ENCODE measurements at places on chromosomes 2 and 18. TPM values are rescaled to one million over a fixed set of nuclear protein-coding genes. Genes with fewer than 3 reads are reported as not detected.

The GORASP2 gene
- 82.8 TPM for polyA plus RNA-seq

The SERPINB10 gene
- not detected for polyA plus RNA-seq

The SOCS6 gene
- 18.8 TPM for polyA plus RNA-seq

The OSGEPL1 gene
- polyA plus RNA-seq: 19.8 TPM

The LRP2 gene
- 0.38 TPM for polyA plus RNA-seq

The LRATD1 gene
- 12.4 TPM for polyA plus RNA-seq

The SERPINB7 gene
- 0.29 TPM for polyA plus RNA-seq

The SCYGR4 gene
- not detected for polyA plus RNA-seq

The DGUOK gene
- 42.0 TPM for polyA plus RNA-seq

The EML6 gene
- 18.8 TPM for polyA plus RNA-seq

- DNase-seq: no peak
These were observed 12.3 kb downstream of the LIMS2 start for GRCh38 chr2:127662937-127663565.

- DNase-seq: no peak
These were observed 27.7 kb upstream of the SMCHD1 start for GRCh38 chr18:2627821-2628276.

DNA sequence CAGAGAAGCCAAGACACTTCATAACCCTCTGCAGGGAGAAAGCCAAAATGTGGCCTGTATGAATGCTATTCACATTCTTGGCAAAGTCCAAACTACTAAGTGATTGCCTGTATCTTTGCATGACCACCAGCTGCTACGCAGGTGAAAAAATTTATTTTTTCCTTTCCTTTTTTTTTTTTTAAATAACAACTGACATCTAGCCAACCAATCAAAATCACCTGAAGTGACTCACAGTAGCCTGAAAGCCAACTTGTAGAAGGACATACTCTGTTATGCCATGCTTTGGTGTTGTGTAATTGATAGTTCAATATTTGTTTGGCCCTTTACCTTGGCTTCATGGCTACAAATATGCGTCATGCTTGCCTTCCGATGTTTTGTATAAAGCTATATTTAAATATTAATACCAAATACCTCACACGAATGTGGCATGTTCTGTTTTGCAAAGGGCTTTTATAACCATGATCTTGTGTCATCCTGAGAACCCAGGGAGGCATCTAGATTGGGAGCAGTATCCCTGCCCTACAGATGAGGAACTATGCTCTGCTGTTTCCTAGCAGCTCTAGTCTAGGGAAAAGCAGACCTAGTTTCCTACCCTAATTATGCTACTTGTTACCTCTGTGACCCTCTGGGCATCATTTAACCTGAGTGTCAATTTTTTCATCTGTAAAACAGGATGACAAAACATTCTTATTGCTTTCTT is 102.1 kb downstream of the MYOM1 start:
- no peak for DNase-seq

GRCh38 chr2:55490554-55490953 is 29.0 kb upstream of the CFAP36 start:
- DNase-seq: peak; percentile 88

DNA sequence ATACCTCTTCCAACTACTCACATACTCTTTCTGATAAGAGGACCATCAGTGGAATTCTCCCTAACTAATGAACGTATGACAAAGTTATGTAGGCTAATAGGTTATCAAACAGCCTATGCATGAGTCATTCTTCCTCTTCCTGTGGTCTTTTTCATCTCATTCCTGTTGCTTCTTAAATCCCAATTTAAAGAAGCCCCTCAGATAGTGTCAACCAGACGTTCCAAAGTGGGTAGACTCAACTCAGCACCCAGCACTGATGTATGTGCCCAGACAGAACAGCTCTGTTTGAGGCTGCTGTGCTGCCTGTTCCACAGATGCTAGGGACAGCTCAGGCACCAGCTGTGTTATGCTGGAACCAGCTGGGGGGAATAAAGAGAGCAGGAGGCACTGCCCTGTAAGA is 52.6 kb downstream of the CXCR4 start:
- no peak for DNase-seq

- no peak for DNase-seq
These were observed 825.8 kb downstream of the DCC start for GRCh38 chr18:53165770-53166169.

DNA sequence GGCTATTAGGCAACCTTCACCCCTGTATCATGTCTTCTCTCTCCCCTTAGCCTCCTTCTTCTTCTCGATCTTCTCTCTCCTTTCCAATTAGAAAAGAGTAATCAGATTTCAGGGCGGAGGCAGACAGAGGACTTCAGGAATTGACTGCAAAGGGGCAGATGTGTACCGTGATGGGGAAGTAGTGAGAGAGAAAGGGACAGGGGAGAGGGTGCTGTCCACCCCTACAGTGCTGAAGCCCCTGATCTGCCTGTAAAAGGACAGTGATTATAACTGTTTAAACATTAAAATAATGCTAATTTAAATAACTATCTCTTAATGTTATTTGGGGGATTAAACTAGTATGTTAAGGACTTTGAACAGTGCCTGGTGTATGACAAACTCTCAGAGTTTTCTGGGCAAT is 178.5 kb downstream of the ACTR3 start:
- DNase-seq: peak; percentile 25

DNA sequence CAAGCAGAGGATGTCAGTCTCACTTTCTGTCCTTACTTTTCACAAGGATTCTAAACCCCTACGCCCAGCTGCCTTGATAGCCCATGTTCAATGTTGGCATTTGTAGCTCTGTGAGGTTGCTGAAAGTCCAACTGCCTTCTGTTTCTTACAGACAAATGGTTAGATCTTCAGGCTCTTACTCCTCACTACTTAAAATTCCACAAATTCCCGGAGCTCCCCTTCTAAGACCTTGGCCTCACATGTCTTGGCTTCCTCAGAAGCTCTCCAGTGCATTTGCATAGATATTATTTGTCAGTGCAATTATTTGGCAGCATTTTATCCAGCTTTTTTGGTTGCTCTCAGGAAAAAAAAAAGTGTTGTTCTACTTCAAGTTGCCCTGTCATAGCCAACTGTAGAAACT is 453.7 kb upstream of the CELF4 start:
- no peak for DNase-seq

GRCh38 chr2:100924520-100925451 is 77.3 kb upstream of the RPL31 start:
- DNase-seq: no peak

DNA sequence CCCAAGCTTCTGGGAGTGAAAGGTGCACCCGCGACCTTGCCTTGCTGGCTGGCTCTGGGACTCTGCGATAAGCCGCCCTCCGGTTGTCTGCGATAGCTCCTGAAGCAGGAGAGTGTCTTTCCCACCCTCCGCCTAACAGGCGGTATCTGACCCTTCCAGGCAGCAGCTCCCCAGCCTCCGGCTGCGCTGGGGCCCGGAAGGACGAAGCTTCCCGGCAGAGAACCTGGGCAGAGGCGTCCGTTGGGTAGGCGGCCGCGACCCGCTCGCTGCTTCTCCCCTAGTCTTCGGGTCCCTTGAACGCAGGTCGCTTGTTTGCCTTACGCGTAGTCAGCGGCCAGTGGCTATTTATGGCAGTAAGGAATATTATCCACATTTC is 446 bp upstream of the RHBDD1 start:
- no peak for DNase-seq

GRCh38 chr2:20666304-20667150 is at the start of gene GDF7:
GDF7 (plus strand) TSS chr2:20667144; CDS start chr2:20667240, 96 bp downstream.
- DNase-seq: no peak

GRCh38 chr18:61735564-61736102 is 157.2 kb downstream of the RNF152 start:
- no peak for DNase-seq

GRCh38 chr2:24597181-24597870 is 106.3 kb downstream of the NCOA1 start:
- no peak for DNase-seq

GRCh38 chr2:238916875-238917590 is 69.1 kb downstream of the TWIST2 start:
- no peak for DNase-seq

DNA sequence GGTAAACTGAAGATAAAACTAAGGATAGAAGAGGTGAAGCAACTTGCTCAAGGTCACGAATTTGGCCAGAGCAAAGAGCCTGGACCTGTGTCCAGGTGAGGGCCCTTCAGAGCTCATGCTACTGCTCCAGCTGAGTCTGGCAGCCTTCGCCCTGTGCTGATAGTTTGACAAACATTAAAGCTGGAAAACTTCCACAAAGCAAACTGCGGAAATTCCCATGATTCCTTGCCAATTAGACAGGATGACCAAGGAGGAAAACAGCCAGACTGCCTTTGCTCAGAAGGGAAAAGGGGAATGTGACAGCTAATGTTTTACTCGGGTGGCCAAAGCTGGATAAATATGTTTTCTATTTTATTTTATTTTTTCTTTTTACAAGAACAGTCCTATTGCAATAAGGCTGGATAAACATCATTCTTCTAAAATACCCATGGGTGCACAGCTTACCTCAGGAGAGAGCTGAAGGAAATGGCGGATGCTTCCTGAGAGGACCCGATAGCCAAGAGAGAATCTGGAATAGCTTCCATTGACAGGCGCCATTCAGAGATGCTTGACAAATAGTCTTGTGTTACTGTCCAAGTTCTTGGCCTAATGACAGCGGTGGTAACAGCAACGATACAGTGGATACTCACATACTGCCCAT is 5.3 kb upstream of the CTAGE1 start:
- no peak for DNase-seq

DNA sequence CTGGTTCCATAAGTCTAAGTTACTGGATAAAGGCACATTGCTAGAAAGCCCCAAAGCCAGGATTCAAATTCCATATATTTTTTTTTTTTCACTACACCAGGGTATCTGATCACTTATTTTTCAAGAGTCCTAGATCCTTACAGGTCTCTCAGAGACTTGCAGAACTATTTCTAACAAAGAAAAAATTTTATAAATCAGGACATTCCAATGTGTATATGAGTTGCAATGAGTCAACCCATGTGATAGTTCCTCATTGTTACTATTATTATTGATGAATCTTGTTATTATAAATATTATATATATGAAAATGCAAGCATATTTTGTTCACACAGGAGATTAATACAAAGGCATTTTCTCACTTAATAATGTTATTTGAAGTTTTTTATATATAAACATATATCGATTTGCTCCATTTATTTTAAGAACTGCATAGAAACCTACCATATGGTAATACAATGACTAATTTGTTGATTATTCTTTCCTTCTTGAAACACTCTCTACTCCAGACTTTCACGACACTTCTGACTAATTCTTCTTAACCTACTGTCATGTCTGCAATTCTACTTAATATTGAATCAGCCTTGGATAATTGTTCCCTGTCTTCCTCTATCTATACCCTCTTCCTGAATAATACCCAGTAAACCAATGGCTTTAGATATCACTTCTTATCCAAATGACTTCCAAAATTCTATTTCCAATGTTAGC is 968.4 kb upstream of the NRXN1 start:
- no peak for DNase-seq

DNA sequence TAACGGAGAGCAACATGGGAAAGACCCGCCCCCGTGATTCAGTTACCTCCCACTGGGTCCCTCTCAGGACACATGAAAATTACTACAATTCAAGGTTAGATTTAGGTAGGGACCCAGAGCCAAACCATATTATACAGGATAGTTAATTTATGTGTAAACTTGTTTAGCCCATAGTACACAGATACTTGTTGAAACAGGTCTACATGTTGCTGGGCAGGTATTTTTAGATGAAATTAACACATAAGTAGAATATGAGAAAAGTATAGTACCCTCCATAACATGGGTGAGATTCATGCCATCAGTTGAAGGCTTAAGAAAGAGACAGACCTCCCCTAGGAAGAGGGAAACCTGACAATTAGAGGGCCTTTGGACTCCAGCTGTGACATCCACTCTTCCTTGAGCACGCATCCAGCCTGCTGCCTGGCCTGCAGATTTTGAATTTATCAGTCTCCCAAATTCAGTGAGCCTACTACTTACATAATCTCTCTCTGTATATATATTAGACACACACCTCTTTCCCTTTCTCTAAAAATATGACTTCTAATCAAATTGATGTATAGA is 463.5 kb upstream of the NETO1 start:
- DNase-seq: no peak

DNA sequence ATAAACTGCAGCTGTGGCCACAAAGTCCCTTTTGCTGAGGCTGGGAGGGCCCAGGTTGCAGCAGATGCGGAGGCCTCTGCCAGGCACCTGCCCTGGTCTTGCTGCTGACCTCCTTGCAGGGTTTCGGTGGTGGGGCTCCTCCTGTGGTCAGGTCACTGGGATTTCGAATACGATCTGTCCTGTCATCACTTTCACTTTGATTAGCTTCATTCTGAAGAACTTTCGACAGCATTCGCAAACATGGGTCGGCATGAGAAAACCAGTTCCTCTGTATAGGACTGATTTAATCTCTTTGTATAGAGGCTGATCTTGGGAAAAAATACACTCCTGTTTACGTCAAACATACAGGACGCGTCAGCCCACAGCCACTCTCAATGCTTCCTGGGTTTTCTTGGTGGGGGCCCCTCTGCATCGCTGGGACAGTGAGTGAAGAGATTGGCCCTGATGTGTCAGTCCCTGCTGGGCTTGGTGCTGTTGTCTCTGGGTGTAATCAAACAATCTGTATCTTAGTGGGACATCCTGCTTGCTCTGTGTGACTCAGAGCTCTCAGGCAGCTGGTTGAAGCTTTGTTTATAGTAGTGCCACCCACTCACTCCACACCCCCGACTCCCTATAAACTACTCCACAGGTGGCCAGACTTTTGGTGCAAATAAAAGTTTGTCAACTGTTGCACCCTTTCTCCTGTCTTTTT is 209.4 kb upstream of the CXCR4 start:
- no peak for DNase-seq

DNA sequence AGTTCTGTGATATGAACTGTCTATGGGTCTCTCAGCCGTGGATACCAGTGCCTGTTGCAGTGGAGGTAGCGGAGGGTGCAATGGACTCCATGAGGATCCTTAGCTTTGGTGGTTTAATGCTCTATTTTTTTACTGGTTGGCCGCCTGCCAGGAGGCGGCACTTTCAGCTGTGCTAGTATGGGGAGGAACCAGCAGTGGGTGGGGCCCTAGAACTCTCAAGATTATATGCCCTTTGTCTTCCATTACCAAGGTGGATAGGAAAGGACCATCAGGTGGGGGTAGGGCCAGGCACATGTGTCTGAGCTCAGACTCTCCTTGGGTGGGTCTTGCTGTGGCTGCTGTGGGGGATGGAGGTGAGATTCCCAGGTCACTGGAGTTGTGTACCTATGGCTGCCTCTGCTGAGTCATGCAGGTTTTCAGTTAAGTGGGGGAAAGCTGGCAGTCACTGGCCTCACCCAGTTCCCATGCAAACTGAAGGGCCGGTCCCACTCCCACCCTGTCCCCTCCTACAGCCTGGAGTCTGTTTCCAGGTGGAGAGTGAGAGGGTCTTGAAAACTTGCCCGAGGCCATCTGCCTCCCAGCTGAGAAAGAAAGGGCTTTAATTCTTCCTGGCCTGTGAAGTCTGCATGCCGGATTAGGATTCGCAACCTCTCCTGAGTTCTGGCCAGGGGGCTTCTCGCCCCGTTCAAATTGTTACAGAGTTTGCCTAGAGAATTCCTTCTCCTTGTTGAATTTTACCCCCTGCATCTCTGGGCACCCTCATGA is 14.5 kb downstream of the KCNS3 start:
- DNase-seq: no peak
